Stimulated activated CD8-positive, alpha-beta memory T cell treated with anti-CD3 and anti-CD28 coated beads, Interleukin-4, amount 100 ng/mL, for 24 hours (primary cell): ENCODE measurements at places on chromosomes 11 and 22.

- no peak for DNase-seq
Measured at GRCh38 chr11:123588117-123588863, 66.1 kb downstream of the SCN3B start.

DNA sequence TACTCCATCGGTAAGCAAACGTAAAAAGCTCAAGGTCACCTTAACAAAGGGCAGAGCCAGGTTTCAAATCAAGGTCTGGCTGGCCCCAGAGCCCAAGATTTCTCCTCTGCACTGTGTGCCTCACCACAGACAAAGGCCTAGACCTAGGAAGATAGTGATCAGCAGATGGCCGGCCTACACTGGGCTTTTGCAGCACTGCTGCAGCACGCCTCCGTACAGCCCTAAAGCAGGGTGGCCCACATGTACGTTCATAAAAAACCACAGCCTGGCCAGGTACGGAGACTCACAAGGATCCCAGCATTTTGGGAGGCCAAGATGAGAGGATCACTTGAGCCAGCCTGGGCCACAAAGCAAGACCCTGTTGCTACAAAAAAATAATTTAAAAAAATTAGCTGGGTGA lies 106.3 kb upstream of the PITPNB start:
- DNase-seq = no peak

- no peak for DNase-seq
Measured at GRCh38 chr11:120565466-120566155, 54.1 kb downstream of the GRIK4 start.

DNA sequence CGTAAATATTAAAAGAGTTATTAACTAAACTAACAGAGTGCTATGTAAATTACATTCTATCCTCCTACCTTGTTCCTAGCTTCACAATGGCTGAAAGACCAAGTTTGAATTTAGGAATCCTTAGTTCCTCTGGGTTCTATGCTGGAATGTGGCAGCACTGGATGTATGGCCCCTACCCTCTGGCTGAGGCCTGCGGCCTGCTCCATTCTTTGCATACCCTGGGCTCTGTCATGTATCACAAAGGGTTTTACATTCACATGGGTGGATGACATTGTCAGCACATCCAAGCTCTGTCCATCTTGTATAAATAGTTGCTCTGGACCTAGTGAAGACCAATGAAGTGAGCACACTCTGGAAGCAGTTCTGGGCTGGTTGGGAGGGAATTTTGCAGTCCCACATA lies 54.5 kb downstream of the AASDHPPT start:
- no peak for DNase-seq

DNA sequence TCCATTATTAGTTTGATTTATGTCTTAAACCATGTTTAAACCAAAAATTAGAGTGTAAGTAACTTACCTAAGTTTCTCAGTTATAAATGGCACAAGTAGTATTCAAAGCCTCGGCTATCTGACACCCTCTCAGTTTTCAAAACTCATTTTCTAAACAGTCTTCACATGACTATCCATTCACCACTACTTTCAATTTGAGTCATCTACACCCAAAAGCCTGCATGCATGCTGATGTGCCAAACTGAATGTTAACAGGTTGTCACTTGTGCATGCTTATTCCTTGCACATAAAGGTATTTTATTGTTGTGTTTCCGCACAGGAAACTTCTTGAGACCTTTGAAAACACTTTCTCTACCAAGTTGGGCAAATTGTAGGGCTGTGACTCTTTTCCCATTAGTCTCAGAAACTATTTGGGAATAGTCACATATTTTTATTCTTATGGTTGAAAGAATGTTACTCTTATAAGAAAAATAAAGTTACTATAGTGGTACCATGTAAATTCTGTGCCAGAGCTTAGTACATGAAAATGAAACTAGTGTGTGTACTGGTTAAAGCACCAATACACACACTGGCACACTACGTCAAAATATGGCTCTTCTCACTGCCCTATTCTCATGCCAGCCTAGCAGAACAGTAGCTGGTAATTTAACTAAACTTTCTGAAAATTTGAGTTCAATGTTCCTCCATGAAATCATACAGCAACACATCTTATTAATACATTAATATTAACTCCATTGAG lies 2.2 kb upstream of the OR51E2 start:
- no peak for DNase-seq

DNA sequence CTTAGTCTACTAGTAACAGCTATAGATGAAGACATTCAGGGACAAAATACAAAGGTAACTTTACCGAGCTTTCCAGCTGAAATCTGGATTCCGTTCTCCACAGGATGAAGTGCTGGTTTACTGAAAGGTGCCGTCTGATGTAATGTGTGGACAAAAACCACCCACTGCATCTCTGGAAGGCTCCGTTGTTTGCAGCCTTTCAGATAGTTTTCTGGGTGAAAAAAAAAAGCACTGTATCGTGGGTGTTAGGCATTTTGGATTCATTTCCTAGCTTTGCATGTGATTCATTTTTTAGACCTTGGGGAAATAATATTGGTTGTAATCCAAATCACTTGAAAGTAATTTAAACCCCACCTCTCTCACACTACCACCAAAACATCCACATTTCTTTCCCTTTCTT lies 10.4 kb downstream of the JAM3 start:
- no peak for DNase-seq

DNA sequence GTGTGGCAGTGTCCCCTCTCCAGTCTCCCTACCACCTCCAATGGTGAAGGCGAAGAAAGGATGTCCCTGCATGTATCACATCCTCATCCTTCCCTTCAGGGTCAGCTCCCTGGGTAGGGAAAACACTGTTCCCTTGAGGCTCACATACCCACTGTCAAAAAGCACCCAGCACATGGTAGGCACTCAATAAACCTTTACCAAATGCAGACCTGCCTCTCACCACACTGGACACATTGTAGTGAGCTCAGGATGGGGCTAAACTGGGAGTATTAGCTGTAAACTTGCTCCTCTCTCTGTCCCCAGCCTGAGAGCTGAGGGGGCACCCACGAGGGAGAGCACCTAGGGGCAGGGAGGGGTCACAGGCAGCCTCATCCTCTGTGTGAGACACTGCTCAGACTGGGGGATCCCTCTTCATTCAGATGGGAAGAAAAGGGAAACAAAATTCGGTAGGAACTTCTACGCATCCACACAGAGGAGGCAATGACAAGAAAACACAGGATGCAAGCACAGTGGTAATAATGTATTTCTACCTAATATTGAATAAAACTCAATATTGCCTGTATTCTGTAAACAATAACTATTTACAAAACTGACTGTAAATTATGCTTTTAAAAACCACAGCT lies 101.6 kb upstream of the TOP3B start:
- no peak for DNase-seq

DNA sequence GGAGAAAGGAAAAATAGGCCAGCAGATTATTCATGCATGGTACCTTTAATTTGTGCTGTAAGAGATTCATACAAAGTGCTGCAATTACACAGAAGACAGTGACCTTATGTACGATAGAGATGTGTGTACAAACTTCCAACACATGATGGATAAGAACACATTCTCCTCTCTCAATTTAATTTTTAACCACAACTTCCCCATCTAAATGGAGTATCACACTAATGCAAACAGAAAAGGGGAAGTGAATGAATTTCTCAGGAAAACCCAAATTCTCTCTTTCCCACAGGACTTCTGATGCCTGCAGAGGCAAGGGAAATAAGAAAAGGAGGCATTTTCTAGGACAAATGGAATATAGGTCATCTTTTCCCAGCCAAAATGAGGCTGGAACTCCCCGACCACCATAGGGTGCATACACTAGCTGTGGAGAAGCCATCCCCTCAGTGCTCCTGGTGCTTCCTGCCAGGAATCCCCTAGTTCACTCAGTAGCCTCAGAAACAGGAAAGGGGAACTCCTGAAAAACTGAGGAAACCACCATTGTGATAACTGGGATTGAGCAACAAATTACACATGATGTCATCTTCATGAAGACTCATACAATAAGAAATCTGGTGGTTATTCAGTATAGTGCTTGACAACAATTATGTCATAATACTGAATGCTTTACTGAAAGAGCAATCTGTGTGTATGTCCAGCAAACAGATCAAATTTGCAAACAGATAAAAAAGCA lies 22.4 kb downstream of the MMP10 start:
- DNase-seq = no peak

GRCh38 chr11:9276571-9276970 lies 11.4 kb upstream of the DENND5A start:
- DNase-seq = no peak

GRCh38 chr22:49553076-49553475 lies 274.6 kb downstream of the BRD1 start:
- no peak for DNase-seq

- DNase-seq = no peak
Measured at GRCh38 chr11:120261931-120262330, 22.0 kb downstream of the POU2F3 start.

GRCh38 chr11:35746356-35747153 lies 84.0 kb downstream of the TRIM44 start:
- DNase-seq = no peak

DNA sequence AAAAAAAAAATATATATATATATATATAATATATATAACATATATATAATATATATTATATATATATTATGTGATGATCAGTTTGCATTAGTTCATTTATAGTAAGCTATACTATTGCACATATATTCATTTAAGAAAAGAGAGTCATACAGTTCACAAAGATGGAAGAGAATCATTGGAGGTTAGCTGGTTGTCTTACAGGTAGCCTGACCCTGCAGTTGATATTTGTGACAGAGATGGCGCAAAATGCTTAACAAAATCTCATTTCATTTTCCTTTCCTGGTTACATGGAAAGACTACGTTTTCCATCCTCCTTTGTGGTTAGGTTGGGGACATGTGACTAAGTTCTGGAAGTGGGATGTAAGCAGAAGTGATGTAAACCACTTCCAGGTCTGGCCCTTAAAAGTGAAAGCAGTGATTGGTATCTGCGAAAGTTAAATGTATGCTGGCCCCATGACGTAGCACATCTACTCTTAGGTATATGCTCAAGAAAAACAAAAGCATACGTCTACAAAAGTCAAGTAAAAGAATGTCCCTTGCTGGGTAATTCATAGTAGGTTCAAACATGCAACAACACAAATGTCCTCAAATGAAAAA lies 7.2 kb upstream of the TMEM135 start:
- DNase-seq = no peak

DNA sequence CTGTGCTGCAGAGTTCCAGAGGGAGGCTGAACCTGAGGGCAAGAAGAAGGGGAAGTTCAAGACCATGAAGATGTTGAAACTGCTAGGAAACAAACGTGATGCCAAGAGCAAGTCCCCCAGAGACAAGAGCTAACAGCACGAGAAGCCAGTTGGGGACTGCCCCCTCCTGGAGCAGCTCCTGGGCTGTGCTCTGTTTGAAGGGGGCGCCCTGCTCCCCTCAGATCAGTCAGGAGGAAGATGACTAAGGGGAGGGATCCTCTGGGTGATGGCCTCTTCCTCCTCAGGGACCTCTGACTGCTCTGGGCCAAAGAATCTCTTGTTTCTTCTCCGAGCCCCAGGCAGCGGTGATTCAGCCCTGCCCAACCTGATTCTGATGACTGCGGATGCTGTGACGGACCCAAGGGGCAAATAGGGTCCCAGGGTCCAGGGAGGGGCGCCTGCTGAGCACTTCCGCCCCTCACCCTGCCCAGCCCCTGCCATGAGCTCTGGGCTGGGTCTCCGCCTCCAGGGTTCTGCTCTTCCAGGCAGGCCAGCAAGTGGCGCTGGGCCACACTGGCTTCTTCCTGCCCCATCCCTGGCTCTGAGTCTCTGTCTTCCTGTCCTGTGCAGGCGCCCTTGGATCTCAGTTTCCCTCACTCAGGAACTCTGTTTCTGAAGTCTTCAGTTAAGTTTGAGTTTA lies 12.6 kb downstream of the C22orf23 start:
- no peak for DNase-seq

- DNase-seq = no peak
Measured at GRCh38 chr11:23542189-23542588, 681.9 kb upstream of the CCDC179 start.

GRCh38 chr11:38839071-38839470 lies 2241.0 kb upstream of the RAG2 start:
- DNase-seq = no peak

DNA sequence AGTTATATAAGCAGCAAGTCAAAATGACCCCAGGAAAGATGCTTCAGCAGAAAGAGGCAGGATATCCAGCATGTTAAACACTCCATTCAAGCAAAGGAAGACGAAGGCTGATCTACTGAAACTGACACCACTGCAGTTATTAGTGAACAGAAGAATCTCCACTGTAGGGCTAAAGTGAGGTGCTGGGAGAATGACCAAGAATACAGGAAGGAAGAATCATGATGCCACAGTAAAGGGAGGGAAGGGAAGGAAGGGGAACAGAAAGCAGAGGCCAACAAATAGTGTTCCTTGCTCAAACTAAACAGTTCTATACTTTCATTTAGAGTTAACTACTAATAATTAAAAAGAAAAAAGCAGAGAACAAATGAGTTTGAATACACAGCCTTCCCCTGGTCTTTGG lies 92.5 kb downstream of the SIK3 start:
- no peak for DNase-seq

DNA sequence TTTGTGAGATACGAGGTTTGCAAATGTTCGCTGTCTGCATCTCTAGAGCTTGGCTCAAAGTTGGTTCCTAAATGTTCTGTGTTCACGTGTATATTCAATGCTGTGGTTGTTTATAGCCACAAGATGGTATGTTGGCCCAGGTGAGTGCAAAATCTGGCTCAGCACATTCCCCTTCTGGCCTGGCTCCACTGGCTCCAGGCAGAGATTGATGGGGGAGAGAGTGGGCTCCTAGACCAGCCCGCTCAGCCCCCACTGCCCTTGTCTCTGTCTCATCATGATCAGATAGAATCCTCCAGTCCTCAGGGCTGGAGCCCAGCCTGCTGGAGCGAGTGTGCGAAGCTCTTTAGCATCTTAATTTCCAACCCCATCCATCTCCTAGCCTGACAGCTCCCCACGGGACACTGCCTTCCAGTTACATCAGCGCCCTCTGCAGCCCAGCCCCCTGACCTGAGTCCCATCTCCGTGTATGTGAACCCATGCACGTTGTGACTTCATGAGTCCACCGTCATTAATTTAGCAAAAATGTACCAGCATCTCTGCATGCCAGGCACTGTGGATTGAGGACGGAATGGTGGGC lies 2.0 kb downstream of the P2RX3 start:
- DNase-seq = no peak

GRCh38 chr11:48081151-48082010 lies 101.0 kb downstream of the PTPRJ start:
- no peak for DNase-seq

DNA sequence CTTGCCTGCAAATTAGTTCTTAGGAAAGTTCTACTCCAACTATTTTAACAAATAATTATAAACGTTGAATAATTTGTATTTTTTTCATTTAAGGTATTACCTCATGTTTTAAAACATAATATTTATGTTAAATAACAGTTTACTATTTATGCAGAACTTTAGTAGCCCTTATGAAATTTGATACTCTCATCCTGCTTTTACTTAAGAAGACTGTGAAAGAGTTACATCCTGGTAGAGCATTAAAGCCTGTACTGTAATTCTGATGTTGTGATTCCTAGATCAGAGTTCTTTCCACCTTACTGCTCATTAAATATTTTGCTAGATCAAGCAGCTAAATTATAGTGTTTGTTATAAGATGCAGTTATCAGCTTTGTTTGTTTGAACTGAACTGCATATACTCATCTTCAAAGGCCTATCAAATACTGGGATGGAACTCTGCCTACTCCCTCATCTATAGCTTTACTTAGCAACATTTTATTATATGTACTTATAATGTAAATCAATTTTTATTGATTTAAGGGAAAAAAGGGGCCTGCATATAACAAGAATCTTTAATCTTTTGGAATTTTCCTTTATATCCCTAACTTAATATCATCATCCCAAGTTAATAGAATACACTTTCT lies 304.2 kb downstream of the DYNC2H1 start:
- no peak for DNase-seq
